ENCODE measurements at places on chromosomes 1 and 21.

- DNase-seq = peak; percentile 28
These were observed 106.7 kb downstream of the CAMTA1 start for GRCh38 chr1:6891781-6892579.

GRCh38 chr1:223785808-223786207, 59.9 kb downstream of the TP53BP2 start:
- DNase-seq = no peak

GRCh38 chr1:223820515-223820858, 25.3 kb downstream of the TP53BP2 start:
- DNase-seq = no peak

DNA sequence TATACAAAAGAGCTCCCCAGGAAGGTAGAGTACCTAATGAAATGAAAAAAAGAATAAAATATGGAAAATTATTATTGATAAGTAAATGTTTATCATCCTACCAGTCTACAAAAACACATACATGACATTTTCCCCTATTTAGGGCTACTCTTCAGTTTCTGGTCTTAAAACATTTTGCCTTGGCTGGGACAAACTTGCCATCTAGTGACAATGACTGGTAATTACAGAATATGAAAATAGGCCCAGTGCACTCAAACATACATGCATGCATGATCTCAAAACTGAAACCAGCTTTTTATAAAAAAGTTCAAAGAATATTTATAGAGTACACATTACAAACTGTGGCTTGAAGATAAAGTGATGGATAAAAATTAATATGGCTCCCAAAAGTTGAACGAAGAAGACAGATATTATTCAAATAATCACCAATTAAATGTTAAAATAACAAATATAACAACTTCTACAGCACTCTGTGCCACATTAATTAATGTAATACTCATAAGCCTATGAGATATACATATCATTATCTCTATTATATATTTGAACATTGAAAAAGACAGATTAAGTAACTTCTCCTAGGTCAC, 10.5 kb upstream of the RNPC3 start:
- DNase-seq = peak; percentile 70

GRCh38 chr1:180343921-180344769, 114.1 kb downstream of the LHX4 start:
- DNase-seq = peak; percentile 57

DNA sequence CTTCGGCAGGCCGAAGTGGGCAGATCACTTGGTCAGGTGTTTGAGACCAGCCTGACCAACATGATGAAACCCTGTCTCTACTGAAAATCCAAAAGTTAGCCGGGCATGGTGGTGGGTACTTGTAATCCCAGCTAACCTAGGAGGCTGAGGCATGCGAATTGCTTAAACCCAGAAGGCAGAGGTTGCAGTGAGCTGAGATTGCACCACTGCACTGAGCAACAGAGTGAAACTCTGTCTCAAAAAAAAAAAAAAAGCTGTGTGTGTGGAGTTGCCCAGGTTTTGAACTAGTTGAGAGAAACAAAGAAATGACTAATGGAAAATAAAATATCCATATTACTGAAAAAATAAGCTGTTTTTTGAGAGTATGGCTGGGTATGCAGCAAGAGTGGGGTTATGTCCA, 100.2 kb downstream of the GTF2B start:
- DNase-seq = no peak

DNA sequence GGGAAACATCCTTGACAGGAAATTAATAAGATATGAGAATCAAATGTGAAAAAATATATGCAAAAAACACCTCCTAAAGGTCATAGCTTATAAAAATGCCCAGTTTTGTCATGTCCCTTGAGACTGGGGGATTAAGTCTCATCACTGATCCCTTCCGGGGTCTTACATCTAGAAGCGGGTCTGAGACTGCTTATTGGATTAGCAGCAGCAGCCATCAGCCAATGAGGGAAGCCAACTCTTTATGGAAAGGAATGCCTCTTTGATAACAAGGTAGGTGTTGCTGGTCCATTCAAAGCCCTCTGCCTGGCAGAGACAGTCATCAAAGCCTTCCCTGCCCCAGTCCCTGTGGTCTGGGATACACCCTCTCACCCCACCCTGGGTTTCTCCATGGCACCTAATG, 3.9 kb upstream of the CACNA1S start:
- DNase-seq = no peak

GRCh38 chr1:117403597-117403996, 36.3 kb downstream of the MAN1A2 start:
- no peak for DNase-seq

DNA sequence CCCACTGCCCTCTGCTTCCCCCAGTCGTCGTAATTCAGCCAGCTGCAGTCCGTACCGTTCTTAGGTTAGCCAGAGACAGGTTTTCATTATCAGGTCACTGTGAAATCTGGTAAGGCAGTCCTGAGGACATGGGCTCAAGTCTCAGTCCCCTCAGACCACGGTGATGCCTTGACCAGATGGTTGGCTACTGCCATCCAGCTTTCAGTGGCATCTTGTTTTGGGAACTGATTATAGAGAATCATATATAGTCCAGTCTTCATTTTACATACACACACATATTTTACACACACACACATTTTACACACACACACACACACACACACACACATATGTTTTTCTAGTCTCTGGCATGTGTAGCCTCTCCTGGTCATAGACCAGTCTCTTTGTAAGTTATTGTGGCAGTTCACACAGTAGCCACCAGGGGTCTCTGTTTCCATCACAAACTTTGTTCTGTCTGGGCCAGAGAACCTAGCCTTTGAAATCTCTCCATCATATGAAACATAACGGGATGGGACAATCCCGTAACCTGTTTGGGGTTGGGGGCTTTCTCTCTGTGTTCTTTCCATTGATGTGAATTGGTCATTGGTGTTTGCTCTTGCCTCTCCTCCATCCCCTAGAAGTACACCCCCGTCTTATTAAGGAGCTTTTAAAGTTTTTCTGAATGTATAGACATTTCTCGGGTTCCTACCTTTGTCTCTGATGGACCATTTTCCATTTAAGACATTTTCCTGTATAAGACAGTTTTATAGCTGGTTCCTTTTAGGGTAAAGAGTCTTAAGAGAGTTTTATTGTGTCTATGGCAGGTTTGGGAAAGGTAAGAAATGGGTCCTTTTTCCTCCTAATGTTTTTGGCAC, 8.4 kb upstream of the IKBKE start:
- peak; percentile 84 for DNase-seq

- DNase-seq = no peak
These were observed 1.0 kb downstream of the RNF223 start for GRCh38 chr1:1072849-1073742.

DNA sequence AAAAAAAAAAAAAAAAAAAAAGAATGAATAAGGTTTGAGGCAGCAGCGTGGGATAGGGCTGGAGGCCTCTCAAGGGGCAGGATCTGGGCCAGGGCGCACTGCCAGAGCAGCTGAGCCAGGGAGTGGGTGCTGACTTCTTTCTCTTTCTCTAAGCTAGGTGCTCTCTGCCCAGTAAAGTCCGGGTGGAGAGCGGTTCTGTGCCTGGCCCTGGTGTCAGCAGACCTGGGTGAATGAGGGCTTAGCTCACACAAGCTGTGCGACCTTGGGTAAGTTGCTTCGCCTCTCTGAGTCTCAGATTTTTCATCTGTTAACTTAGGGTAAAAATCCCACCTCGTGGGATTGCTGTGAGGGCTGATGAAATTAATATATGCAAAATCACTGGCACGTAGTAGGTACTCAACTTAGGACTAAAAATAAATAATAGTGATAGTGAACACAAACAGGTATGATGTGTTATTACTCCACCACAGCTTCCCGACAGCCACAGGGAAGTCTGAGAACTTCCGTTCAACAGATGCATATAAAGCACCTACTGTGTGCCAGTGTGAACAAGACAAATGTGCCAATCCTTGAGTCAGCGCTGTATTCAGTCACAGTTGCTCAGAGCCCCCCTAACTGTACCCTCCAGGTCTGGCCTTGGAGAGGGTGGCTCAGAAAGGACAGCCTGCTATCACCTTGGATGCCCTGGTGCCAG, 2.0 kb upstream of the FAM131C start:
- peak; percentile 78 for DNase-seq

All from astrocyte of the hippocampus (primary cell).